ENCODE measurements at places on chromosomes 7 and 10.

DNA sequence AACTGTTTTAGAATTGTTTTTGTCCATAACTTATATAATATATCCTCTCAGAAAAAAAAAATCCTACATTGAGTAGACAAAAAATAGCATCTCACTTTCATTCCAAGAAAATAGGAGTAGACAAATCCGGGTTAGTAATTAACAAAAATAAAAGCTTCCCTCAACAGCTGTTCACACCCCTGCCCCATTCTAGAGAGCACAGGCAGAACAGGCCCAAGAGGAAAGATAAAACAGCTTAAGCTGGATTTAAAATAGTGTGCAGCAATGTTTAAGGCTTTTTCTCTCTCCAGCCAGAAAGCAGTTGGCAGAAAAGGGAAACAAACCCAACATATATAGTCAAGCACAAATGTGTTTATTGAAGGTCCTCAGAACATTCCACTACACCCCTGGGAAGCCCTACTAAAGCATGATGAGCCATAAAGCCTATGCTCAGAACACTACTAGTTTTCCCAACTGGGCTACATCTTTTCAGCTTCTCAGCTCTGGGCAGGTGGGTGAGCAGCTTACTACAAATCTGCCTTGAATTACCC, 189.9 kb downstream of the MTERF1 start:
- no peak for DNase-seq

DNA sequence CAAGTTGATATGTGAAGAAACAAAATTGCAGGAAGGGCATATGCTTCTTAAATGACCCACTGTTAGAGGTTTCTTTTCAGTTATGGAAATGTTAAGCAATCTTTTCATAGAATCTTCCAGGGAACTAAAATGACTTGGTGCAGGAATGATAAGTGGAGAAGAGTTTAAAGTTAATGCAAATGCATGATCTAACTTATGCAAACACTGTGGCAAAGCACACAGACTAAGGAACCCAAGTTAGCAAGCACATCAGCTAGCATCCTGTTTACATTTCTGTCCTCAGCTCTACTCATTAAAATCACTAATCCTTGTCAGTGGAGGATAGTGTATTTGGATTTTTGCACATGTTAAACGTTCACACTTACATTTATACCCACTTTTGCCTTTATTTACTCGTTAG, 9.3 kb downstream of the CLCN1 start:
- no peak for DNase-seq

DNA sequence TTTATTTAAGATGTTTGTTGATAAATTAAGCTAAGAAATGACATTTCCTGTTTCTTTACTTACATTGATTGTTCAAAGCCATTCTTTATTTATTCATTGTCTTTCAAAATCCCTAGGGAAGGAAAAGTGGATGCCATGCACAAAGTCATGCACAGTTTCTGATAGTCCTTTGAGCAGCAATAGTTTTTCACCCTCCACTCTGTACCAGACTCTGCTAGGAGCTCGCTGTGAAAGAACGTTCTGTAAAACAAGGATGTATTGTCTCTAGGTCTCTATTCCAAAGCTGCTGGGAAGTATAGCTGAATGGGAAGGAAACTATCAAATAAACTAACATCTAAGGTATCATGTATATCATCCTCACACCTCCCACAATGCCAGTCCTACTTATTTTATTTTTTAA, 7.8 kb upstream of the NOC3L start:
- no peak for DNase-seq

GRCh38 chr7:121793716-121794115, 79.2 kb upstream of the PTPRZ1 start:
- no peak for DNase-seq

- DNase-seq, result no peak
These were observed 114.1 kb upstream of the PDLIM1 start for GRCh38 chr10:95404864-95405263.

GRCh38 chr7:47400001-47400400, 181.9 kb downstream of the TNS3 start:
- no peak for DNase-seq

GRCh38 chr10:49230004-49230403, 41.8 kb upstream of the TMEM273 start:
- DNase-seq, result no peak

- no peak for DNase-seq
These were observed 56.2 kb downstream of the GLI3 start for GRCh38 chr7:42180806-42181205.

GRCh38 chr7:19112274-19113001, 5.0 kb downstream of the TWIST1 start:
- no peak for DNase-seq

- DNase-seq, result no peak
These were observed 6.5 kb upstream of the PGAM2 start for GRCh38 chr7:44071726-44072363.

GRCh38 chr10:80158598-80159127, 26.1 kb downstream of the PLAC9 start:
- DNase-seq, result no peak

DNA sequence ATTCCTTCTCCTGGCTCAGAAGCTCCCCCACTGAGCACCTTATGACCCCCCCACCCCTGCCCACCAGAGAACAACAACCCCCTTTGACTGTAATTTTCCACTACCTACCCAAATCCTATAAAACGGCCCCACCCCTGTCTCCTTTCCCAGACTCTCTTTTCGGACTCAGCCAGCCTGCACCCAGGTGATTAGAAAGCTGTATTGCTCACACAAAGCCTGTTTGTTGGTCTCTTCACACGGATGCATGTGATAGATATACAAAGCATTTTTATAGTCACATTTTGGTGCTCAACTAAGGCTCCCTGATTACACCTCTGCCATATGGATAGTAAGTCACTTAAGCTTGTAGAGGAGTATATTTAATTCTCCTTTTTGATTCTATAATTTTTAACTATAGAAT, 985.8 kb downstream of the REEP3 start:
- DNase-seq, result no peak

DNA sequence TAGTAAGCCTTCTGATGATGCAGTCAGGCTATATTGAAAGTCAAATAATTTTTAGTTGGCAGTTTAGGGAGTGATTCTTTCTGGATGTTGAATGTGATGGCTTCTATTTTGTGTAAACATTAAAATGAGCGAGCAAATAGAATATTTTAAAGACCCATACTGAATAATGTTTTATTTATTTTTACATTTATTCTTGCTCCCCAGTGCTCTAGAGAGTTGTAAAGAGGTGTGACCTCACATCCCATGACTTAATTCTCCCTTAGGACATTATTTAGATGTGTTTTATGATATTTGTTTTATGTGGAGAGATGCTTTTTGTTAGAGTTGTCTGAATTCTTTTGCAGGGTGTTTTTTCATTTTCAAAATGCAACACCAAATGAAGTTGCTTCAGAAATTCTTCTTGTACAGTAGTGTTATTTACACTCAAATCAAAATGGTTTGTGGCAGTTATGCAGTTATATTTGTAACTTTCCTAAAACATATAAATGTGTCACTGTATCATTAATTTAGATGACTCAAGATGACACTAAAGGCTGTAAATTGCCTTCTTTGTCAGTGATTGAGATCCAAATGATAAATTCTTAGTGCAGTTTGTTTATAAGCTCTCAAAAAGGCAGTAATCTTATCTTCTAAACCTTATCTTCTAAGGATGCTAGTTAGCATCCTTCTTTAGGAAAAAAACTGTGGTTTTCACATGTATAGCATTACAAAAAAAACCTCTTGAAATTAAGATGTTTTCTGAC, 12.4 kb downstream of the UMAD1 start:
- DNase-seq, result no peak

DNA sequence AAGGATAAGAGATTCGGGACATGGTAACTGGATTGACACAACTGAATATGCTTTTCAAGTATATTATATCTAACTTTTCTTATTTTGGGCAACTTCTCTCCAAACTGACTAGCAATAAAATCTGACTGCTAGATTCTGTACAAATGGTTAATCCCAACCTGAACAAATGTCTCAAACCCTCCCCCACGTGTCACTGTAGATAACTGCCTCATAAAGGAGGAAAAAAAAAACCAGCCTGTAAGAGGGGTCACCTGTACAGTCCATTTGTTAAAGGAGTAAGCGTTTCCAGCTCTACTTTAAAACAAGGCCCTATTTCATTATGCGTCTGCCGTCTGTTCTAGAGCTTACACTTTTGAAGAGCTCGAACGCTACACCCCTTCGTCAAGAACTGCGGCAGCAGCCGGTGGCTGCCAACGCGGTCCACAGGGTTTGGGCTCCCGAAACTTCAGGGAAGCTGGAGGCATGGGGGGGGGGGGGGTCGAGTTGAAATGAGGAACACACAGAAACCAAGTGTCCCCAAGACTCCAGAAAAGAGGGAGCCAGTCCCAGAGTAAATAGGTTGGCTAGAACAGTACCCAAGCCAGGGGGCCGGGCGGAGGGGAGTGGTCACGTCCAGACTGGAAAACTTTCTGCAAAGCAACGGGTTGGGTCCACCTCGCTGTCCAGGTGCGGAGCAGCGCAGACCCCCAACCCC, 492 bp downstream of the COG5 start:
- DNase-seq, result no peak

- DNase-seq, result no peak
These were observed 486.3 kb upstream of the C7orf33 start for GRCh38 chr7:148104136-148104716.

- DNase-seq, result no peak
These were observed 45.0 kb downstream of the AUTS2 start for GRCh38 chr7:69643265-69643664.

DNA sequence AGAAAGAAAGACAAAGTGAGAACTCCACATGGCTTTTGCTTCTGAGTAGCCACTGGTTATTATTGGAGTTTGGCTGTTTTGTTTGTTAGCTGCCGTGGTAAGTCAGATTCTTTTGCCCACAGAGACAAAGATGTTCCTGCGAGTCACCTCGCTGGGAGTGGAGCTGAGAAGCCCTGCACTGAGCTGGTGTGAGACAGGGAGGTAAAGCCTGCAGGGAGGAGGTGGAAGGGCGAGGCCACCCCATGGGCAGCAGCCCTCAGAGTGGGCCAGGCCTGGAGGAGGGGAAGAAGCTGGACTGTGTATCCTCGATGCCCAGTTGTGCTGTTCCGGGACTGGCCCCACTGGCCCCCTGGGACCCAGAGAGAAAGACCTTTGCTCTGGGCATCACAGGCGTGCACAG, 14.3 kb upstream of the NOM1 start:
- DNase-seq, result no peak

DNA sequence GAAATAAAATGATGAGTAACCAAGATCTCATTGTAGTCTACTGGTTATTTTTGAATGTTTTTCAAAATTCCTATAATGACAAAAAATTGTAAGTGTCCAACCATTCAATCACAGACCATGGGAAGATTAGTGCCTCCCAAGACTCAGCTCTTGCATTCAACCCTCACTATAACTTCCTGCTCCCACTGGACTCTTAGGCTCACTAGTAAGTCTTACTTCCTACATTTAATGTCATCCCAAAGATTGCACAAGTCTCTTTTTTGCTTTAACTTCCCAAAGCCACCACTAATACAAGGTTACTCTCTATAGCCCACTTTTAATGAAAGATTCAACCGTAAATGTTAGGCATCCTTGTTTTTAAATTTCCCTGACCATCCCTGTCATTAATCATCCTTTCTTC, 111.9 kb upstream of the NRBF2 start:
- no peak for DNase-seq

DNA sequence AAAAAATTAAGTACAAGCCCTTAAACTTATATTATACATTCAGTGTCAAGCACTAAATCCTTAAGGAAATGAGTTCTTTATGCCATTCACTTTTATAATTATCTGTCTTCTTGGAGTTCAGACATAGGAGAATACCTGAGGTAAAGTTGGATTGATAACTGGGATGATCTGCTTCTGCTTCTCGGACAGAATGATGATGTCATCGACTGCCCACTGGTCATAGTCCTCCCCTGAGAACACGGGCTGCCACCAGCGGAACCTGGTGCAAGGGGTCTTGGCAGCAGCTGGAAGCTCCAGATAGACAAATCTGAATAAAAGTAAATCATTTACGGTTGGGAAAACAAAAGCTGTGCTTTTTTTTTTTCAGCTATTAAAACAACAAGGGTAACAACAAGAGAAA, 148.2 kb upstream of the SLC26A5 start:
- DNase-seq, result no peak

GRCh38 chr10:77899690-77900089, 26.9 kb downstream of the DLG5 start:
- no peak for DNase-seq

DNA sequence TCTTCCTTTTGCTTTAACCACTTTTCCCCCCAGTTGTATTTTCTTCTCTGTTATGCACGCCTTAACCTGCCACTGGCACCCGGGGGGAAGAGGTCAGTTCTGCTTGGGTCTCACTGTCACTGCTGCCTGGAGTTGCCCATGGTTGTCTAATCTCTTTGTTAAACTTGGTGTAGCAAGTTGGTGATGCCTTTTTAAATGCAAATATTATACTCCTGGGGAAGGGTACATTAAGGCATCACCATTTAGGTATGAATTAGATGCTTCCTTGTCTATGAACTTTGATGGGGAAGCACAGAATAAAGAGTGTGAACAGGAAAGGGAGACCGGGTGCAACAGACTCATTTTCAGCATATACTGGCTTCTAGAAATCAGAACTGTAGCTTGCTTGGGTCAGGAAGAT, 9.1 kb upstream of the SORCS3 start:
- DNase-seq, result no peak

- DNase-seq, result no peak
These were observed 116.7 kb downstream of the SGMS1 start for GRCh38 chr10:50506861-50507573.

- no peak for DNase-seq
These were observed 75.9 kb upstream of the SLF2 start for GRCh38 chr10:100836891-100837290.

DNA sequence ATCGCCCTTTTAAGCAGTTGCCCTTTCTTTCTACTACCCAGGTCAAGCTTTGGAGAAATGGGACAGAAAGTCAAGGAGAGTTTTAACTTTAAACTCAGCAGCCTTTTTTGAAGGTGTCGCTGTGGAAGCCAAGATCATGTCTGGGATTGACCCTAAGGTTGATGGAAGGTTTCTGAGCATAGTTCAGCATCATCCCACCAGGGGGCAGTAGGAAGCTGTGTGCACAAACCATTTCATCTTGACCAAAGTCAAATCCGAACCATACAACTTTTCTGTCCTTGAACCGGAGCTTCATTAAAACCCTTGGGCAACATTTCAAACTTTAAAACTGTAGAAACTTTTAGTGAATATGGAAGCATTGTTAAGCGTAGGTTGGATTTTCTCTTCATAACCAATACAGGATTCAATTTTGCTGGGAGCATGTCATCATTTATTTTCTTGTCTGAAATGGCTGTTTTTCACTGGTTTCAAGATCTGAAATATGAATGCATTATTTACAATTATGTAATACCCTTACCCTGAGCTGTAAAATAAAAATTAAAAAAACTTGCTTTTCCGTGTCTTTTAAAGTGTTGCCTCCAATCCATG, 214.4 kb upstream of the KIAA1217 start:
- DNase-seq, result peak; percentile 49

Measured in stimulated activated naive CD8-positive, alpha-beta T cell treated with anti-CD3 and anti-CD28 coated beads, Interleukin-15, Interleukin-2, amounts not matched to agents 100 U/mL and 50 U/mL, for 24 hours (primary cell).